ENCODE measurements at places on chromosomes 6 and 20.

GRCh38 chr6:136696783-136697364 is 95.4 kb downstream of the MAP3K5 start:
- no peak for DNase-seq

DNA sequence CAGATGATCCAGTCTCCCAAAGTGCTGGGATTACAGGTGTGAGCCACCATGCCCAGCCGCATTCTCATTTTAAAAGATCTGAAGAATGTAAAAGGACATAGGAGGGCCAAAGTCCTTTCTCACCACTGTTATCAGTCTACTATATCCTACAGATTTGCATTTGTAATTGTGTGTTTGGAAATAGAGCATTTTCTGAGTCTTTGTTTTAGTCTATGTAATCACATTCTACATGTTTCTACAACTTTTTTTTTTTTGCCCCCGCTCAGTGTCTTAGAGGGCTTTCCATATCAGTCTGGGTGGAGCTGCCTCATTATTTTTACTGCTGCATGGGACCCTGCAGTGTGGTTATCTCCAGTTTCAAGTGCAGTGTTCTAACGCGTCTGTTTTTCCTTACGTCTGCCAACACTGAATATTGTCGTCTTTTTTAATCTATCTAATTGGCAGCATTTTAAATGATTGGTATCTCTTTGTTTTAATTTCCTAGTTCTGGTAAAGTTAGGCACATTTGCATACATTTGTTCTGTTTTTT is 7.8 kb downstream of the CUL9 start:
- DNase-seq, result no peak

DNA sequence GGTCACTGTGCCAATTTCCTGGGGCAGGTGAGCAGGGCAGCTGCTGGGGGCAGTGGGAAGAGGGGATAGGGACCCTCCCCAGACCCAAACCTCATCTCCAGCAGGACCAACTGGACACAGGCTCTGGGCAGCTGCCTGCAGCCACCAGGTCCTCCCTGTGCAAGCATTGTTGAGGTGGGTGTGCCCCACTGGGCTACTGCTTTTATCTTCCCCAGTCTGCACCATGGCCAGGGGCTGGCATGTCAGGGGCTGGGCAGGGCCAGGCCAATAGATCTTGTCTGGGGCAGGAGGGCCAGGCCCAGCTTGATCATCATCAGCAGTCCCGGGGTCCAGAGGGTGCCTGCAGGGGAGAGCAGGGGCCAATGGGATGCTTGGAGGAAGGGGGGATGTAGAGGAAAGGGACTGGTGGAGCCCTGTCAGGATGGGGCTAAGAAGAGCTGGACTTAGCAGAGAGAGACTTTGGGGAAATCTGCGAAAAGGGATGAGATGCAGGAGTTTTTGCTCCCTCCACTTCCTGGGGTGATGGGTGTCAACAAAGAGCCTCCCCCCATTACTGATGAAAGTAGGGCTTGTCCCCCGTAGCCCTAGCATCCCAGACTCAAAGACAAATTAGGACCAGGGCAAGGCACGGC is 5.7 kb downstream of the EBF4 start:
- DNase-seq, result no peak

DNA sequence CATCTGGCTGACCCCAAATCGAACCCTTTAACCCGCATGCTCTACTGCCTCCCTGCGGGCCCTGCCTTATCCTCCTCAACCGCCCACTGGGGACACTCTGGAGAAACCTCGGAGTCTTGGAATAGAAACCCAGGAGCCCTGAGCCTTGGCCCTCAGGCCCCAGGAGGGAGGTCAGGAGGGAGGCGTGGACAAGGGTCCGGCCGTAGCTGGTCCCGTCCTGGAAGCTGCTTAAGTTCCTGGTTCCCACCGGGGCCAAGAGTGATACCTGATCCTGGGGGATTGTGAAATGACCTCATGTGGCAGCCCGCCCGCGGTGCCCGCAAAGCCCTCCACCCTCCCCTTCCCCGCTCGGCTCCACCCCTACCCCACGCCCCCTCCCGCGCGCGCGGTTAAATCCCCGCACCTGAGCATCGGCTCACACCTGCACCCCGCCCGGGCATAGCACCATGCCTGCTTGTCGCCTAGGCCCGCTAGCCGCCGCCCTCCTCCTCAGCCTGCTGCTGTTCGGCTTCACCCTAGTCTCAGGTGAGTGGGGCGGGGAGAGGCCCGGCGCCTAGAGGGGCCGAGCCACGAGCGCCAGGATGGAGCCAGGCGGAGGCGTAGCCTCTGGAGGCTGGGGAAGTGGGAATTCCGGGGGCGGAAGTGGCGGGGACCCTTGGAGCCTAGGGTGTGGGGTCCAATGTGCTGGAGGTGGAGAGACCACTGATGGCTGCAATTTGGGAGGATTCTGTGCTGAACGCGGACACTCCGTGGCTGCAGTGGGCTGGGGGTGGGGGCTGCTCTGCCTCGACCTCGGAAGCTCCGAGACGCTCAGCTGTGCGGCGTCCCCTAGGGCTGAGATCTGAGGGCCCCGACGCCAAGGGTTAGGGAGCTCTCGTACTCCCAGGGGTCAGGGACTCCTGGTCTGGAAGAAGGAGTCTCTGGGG is at the start of gene WFDC2:
TSS of gene WFDC2 (plus strand) at position 418 of the 926 bp plus-strand sequence. CDS start at position 447, 29 bp downstream.
- peak; percentile 10 for DNase-seq

DNA sequence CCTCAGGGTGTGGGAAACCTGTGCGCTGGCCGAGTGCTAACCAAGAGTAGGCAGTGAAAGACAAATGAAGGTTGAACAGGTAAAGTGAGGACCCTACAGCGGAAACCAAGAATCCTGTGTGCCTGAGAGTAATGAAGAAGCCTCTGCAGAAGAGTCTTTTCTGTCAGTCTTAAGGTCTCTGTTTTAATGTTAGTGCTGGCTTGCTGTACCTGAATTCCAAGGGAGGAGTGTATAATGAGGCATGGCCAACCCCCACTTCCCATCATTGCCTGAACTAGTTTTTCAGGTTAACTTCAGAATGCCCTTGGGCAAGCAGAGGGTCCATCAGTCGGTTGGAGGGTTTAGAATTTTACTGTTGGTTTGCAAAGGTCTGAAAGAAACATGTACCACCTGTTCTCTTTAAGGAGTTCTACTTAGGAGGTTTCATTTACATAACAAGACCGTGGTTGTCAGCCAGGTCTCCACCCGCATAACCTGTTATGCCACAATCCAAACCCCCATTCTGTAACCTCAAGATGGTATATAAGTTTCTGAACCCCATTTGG is 589 bp upstream of the PDCD2 start:
- no peak for DNase-seq

DNA sequence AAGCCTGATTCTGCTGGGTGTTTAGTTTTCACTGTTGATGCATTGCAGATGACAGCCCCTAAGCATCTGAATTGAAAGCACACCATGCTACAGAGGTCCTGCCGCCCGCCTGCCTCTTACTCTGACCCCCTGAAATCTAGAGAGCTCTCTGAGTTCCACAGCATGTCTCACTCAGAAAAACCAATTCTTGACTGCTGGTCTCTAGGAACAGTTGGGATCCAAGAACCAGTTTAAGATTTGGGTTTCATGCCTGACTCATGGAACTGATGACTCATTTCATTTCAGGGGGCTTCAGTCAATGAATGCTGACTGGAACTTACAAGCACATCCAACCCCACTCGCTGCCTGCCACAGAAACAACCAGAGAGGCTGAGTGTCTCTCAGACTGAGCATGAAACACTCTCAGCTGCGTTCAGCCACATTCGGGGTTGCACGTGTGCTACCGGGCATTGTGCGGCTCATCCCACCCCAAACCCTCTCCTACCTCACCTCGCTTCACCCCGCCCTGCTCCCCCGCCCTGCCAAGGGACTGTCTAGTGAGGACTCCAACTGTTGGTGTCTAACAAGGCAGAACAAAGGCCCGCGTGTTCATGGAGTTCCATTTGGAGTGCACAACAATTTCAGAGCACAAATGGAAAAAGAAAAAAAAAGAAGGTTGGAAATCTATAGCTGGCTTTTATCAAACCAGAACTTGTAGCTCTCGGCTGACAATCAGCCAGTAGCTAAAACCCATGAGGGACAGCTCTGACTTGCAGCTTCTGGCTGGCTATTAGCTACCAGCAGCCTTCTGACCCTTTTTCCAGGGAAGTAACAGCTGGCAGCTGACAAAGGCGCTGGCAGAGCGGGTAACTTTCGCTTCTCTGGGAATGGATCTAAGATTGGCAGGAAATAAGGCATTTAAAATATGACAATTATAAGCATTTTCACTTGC is 20.0 kb upstream of the TRAF3IP2 start:
- DNase-seq, result peak; percentile 6

- DNase-seq, result peak; percentile 29
Measured at GRCh38 chr6:34151321-34152041, 5.6 kb upstream of the GRM4 start.

DNA sequence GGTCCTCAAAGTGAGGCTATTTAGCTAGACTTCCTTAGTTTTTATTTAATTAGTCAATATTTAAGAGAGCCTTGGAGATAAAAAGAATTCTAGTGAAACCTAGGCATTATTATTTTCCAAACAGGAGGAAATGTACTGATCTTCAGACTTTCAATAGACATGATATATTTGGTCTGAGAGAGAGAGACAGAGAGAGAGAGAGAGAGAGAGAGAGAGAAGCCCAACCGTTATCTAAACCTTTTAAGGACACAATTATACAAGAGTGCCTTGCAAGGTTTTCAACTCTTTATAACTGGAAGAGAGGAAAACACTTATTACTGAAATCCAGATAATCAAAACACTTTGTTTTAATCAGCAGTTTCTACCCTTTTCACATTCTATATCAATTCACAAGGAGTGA is 64.8 kb downstream of the BACH2 start:
- no peak for DNase-seq

DNA sequence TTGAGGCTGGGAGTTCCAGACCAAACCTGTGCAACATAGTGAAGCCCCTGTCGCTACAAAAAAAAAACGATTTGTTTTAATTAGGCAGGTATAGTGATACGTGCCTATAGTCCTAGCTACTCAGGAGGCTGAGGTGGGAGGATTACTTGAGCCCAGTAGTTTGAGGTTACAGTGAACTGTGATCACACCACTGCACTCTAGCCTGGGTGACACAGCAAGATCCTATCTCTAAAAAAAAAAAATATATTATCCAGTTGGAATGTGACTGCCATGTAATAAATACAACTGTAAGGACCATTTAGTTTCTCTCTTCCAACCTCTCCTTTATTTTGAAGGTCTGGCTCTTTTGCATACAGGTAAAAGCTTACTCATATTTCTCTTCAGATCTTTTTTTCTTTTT is 571.5 kb downstream of the UTRN start:
- DNase-seq, result no peak

- no peak for DNase-seq
Measured at GRCh38 chr20:32168184-32168910, 39.2 kb downstream of the PLAGL2 start.

DNA sequence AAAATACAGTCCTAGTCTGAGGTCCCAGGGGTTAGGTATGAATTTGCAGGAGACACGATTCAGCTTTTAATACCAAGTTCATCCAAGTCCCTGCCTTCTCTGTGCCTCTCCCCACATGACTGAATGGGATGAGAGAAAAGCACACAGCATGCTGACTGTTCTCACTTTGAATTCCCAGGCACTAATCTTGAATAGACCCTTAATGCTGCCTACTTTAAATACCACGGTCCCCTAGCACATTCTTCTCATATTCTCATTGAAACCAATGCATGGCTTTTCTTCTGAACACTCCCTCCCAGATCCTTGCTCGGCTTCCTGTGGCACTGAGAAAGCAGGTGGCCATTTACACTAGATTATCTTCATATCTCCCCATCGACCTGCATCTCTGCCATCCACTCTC is 30.1 kb upstream of the SCAF8 start:
- DNase-seq, result no peak

GRCh38 chr6:144304223-144304848 is 19.2 kb downstream of the UTRN start:
- no peak for DNase-seq

DNA sequence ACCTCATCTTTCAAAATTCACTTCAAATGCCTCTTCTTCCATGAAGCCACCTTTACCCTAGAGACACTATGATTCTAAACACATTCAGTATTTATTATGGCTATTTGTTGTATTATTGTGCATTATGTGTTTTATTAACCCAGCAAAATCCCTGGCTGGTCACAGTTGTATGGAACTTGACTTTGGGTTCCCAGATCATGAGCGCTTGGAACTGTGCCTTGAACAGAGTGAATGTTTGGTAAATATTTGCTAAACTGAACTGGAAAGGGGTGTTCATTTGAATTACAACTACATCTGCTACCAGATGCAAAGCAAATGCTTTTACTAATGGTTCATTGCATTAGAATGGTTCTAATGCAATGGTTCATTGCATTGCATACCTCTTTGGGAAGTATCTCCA is 259.8 kb downstream of the PKHD1 start:
- DNase-seq, result no peak

- DNase-seq, result no peak
Measured at GRCh38 chr6:15841937-15842726, 179.3 kb upstream of the DTNBP1 start.

DNA sequence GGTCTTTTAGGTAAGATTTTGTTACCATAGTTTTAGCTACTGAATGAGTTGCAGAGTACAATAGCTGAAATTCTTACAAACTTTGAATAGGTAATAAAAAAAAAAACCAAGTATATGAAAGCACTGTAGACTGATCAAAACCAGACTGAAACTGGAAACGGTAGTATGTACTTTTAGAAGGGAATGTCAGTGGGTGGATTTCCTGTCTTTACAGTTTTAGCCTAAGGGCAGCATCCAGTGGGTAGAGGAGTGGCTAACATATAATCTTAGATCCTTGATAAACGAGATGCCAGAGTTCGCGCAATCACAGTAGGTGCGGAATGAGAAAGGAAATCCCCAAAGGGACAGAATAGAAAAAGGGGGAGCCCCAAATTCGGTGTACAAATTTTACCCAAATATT is 385.9 kb upstream of the RUNX2 start:
- DNase-seq, result no peak

DNA sequence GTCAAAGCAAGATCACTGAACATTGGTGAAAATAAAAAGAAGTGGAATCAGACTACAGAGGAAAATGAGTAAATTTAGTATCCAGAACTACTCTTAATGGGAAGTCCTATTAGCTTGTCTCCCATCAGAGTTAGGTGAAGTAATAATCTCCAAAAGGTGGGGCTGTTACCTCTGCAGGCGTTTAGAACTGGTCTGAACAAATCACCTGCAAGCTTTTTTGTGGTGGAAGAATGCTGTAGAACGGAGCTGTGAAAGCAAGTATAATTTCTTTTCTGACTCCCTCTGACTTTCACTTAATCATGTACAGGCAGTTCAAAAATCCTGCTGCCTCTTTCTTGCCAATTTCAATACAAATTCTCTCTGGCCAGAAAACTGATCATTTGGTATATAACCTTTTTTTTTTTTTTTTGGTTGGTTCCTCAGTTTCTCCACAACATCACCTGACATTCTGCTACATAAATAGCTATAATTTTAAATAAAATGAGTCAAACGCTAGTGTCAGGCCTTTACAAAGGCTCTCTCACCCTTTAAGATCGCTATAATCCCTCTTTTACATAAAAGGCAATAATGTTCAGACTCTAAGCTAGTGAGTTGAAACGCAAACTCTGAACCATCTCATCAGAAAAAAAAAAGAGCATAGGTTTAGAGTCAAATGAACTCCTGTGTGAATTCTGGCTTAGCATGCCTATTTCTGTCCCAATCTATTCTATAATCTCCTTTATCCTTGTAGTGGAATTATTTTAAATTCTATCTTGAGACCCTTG is 38.8 kb downstream of the CITED2 start:
- DNase-seq, result no peak
